ENCODE measurements at places on chromosomes 3 and 15. TPM values are rescaled to one million over a fixed set of nuclear protein-coding genes. Genes with fewer than 3 reads are reported as not detected.
A peak's percentile ranks its signal among the peaks of the same experiment; 100 is the strongest.

The PLA1A gene
- total RNA-seq = not detected

The HTR3C gene
- total RNA-seq = not detected

The MOBP gene
- not detected for total RNA-seq

The IL17RC gene
- total RNA-seq = 0.52 TPM

The TM4SF18 gene
- not detected for total RNA-seq

The IL16 gene
- 239 TPM for total RNA-seq

The IQCH gene
- total RNA-seq = 0.77 TPM

The PIERCE2 gene
- total RNA-seq = 0.60 TPM

The ITPKA gene
- not detected for total RNA-seq

The CDHR4 gene
- total RNA-seq = 0.08 TPM

The EFHB gene
- 0.33 TPM for total RNA-seq

The PRKCI gene
- total RNA-seq = 26.5 TPM

The GOLGA8G gene
- total RNA-seq = not detected

The NPAP1 gene
- total RNA-seq = not detected

The MESP2 gene
- total RNA-seq = not detected

- DNase-seq = no peak
These were observed 98.8 kb downstream of the SEC22A start for GRCh38 chr3:123300583-123300982.

GRCh38 chr3:102614585-102614984 lies 179.8 kb downstream of the ZPLD1 start:
- no peak for DNase-seq

DNA sequence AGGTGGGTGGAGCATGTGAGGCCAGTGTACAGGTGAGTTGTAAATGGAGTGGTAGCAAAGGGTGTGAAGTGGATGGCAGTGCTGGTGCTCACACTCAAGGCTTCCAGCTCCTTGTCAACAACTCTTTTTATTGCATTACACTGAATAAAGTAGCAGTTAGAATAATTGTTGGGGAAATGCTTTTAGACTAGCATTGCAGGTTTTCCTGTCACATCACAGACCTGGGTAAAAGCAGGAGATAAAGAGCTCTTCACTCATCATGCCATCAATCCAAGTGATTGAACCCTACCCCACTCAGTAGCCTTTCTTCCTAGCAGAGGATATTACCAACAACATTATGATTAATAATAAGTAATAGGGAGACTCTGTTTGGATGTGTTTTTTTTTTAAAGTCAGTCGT lies 81.6 kb downstream of the CDIN1 start:
- no peak for DNase-seq

GRCh38 chr3:77373619-77374018 lies 333.7 kb downstream of the ROBO2 start:
- DNase-seq = no peak

- DNase-seq = peak; percentile 51
These were observed 11.7 kb upstream of the SEMA3B start for GRCh38 chr3:50256978-50257890.

DNA sequence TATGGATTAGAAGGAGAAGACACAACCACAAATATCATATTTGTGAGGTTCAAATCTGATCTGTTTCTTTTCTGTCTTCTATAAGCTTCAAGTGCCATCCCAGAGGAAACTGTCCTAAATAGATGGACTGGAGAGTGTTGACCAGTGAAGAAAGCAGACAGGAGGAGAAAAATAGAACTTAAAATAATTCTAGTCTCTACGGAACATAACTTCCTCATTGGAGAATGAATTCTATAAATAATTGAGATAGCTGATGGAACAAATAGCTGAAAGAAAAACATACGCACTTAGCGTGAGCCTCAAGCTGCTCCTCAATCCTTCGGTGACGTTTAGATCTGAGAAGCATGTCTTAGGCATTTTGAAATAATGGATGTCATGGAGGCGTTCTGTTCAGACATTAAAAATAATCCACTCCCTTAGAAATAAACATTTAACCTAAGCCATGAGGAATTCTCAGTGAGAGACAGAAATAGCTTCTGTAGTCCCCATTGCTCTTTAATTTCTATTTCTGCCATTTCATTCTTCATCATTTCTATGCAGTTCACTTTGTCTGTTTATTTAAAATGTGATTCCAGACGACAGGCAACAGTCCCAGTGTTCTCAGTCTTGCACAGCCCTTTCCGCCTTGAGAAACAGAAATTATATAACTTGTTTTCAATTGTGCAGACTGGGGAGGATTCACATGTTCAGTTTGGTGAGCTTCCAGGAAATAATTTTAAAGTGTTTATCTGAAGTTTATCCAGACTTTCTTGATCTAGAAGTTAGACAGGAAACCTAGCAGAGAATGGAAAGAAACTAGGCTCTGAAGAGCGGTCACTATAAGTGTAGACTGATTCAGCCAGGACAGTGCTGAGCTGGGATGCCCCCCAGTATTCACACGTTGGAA lies 97.3 kb downstream of the NR1D2 start:
- DNase-seq = no peak

DNA sequence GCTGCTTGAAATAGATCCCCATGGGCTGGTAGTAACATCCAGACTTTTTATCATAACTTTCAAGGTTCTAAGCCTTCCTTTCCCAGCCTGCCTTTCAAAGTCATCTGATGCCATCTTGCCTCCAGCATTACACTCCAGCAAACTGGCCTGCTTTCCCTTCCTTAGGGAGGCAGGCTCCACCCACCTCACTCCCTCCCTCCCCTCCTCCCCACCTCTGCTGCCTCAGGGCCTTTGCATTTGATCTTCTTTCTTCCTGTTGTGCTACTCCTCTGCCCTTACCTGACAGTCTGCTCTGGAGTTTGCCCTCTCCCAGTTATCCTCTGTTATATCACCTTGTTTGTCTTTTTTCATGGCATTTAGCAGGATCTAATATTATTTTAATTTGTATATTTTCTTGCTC lies 319.5 kb downstream of the KCNH8 start:
- DNase-seq = no peak

DNA sequence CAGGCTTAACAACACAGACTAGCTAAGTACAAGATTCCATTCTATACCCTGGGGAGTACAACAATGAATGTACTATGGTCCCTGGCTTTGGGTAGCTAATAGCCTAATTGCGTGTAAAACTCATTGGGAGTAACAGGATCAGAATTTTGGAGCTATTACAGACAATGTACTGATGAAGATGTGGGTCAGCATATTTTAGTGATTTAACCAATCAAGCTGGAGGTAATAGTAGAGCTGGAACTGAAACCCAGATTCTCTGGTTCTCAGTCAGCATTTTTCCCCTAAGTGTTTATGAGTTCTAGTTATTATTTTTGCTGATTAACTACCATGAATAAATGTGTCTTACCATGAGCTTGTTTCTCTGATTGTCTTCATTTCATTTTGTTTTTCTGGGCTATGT lies 578.7 kb downstream of the NLGN1 start:
- DNase-seq = no peak

DNA sequence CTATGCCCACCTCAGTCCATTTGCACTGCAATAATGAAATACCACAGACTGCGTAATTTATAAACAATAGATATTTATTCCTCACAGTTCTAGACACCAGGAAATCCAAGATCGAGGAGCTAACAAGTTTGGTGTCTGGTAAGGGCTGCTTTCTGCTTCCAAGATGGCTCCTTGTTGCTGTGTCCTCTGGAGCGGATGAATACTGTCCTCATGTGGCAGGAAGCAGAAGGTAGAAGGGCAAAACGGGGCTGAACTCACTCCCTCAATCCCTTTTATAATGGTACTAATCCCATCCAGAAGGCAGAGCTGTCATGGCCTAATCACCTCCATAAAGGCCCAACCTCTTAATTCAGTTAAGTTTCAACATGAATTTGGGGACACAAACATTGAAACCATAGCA lies 75.3 kb downstream of the P2RY1 start:
- DNase-seq = no peak

- DNase-seq = no peak
These were observed 127.6 kb downstream of the DUT start for GRCh38 chr15:48458876-48459275.

Measured in activated CD4-positive, alpha-beta T cell treated with anti-CD3 and anti-CD28 coated beads, Interleukin-2, amount 10 ng/mL, durations not matched to agents 7 days and 5 days (primary cell).